ENCODE measurements at places on chromosomes 1 and 21. TPM values are rescaled to one million over a fixed set of nuclear protein-coding genes. Genes with fewer than 3 reads are reported as not detected.

The KPRP gene
- total RNA-seq = not detected

The PRDM16 gene
- total RNA-seq = 21.3 TPM

The AQP10 gene
- 0.64 TPM for total RNA-seq

The C1orf50 gene
- 4.4 TPM for total RNA-seq

The CD160 gene
- total RNA-seq = 0.21 TPM

The LCE3A gene
- not detected for total RNA-seq

The ITLN2 gene
- total RNA-seq = 1.6 TPM

The FOXE3 gene
- total RNA-seq = not detected

The TMEM125 gene
- 228 TPM for total RNA-seq

The ECM1 gene
- 20.0 TPM for total RNA-seq

The APOBEC4 gene
- total RNA-seq = 3.3 TPM

DNA sequence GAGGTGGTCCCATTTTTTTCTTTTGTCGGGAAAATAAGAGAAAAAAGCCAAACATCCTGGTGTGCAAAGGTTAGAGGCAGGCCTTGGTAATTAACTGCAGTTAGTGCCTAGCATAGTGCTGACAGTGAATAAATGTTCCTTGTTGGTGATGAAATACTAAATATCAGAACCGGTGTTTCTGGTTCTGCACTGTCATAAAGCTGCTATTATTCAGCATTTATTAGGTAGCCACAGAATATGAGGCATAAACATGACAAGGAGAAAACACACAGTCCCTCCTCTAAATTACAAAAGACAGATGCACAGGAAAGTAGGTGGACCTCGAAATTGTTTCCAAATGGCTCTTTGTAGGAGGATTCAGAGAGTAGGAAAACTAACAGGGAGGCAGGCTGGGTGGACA, 122.0 kb upstream of the ADGRL2 start:
- peaks cover 20% of the 10 kb centered on the region for H3K4me1 ChIP-seq
- DNase-seq = no peak
- H3K36me3 ChIP-seq = no peaks in the 10 kb centered on the region
- no peaks in the 10 kb centered on the region for H3K27me3 ChIP-seq
- no peak overlapping the region for H3K4me3 ChIP-seq

GRCh38 chr1:231134624-231135023, 27.2 kb upstream of the TRIM67 start:
- no peaks in the 10 kb centered on the region for H3K27me3 ChIP-seq
- no peaks in the 10 kb centered on the region for H3K4me1 ChIP-seq
- H3K27ac ChIP-seq = no peak overlapping the region
- H3K4me3 ChIP-seq = no peak overlapping the region
- DNase-seq = no peak
- no peaks in the 10 kb centered on the region for H3K36me3 ChIP-seq

- H3K36me3 ChIP-seq = peaks cover 7% of the 10 kb centered on the region
- H3K4me1 ChIP-seq = no peaks in the 10 kb centered on the region
- H3K27me3 ChIP-seq = no peaks in the 10 kb centered on the region
- no peak overlapping the region for H3K4me3 ChIP-seq
- no peak for DNase-seq
Measured at GRCh38 chr1:51829058-51829457, 49.5 kb downstream of the NRDC start.

DNA sequence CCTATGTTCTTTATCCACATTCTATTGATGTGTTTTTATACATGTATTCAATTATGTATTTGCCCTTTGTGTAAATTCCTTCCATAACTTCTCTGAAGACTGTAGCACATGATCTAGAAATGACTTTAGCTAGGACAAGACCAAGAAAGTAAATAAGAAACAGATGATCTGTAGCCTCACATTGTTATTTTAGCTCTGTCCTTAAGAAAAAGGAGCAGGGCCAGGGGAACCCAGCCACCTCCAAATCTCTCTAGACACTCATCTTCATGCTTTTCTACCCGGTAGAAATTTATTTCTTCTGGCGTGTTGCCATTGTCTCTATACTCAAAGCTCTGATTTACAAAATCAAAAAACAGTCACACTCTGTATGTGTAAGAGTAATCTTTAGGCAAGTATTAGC, 27.1 kb downstream of the CDC7 start:
- H3K4me3 ChIP-seq = no peak overlapping the region
- no peaks in the 10 kb centered on the region for H3K36me3 ChIP-seq
- H3K27me3 ChIP-seq = no peaks in the 10 kb centered on the region
- DNase-seq = no peak
- peaks cover 10% of the 10 kb centered on the region for H3K4me1 ChIP-seq
- no peak overlapping the region for H3K27ac ChIP-seq

DNA sequence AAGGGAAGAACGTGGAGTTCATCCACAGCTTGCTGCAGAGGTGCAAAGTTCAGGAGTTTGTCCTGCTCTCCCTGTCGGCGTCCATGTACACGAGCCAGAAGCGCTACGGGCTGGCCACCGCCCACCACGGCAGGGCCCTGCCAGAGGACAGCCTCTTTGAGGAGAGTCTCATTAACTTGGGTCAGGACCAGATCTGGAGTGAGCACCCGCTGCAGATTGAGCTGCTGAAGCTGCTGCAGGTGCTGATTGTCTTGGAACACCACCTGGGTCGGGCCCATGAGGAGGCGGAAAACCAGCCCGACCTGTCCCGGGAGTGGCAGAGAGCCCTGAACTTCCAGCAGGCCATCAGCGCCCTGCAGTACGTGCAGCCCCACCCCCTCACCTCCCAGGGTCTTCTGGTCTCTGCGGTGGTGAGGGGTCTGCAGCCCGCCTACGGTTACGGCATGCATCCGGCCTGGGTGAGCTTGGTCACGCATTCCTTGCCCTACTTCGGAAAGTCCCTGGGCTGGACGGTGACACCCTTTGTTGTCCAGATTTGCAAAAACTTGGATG, 73.8 kb upstream of the MORC3 start:
- H3K27me3 ChIP-seq = no peaks in the 10 kb centered on the region
- peaks cover 23% of the 10 kb centered on the region for H3K36me3 ChIP-seq
- peak; percentile 47 for DNase-seq
- H3K4me3 ChIP-seq = no peak overlapping the region

DNA sequence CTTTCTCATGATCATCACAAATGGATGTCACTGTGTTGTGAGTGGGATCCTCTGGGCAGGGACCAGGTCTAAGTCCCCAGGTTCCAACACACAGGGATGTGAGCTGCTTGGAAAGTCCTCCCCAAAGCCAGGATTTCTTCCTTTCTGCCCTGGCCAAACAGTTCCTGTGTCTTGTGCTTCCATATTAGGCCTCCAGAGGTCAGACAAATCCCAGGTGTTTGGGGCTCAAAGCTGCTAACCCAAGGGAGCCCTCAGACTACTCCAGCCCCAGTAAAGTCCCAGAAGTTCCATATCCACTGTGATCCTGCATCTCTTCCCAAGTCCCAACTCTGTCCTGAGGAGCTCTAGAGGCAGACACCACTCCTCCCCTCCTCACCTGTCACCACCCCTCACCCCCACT, 27.7 kb upstream of the MAGOH start:
- no peak overlapping the region for H3K4me3 ChIP-seq
- no peak overlapping the region for H3K27ac ChIP-seq
- DNase-seq = peak; percentile 13
- no peaks in the 10 kb centered on the region for H3K4me1 ChIP-seq
- no peaks in the 10 kb centered on the region for H3K36me3 ChIP-seq
- no peaks in the 10 kb centered on the region for H3K27me3 ChIP-seq

DNA sequence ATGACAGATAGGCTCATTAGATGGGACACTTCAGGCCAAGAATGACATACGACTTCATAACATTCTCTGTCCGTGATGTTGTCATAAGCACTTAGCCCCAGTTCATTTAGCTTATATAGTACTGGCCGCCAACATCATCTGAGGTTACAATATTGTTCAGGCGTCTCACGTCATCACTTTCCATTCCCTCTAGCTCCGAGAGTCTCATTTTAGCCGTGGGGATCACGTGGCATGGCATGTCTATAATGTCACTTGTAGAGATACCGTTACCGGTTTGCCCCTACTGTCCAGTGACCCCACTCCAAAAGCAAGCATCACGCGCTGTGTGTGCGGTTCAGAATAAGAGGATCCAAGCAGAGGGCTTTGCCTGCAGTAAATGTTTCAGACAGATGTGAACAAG, 34.6 kb upstream of the HEATR1 start:
- no peaks in the 10 kb centered on the region for H3K27me3 ChIP-seq
- no peak for DNase-seq
- H3K27ac ChIP-seq = peak overlapping the region; percentile 23
- no peaks in the 10 kb centered on the region for H3K36me3 ChIP-seq
- no peaks in the 10 kb centered on the region for H3K4me1 ChIP-seq
- H3K4me3 ChIP-seq = no peak overlapping the region

DNA sequence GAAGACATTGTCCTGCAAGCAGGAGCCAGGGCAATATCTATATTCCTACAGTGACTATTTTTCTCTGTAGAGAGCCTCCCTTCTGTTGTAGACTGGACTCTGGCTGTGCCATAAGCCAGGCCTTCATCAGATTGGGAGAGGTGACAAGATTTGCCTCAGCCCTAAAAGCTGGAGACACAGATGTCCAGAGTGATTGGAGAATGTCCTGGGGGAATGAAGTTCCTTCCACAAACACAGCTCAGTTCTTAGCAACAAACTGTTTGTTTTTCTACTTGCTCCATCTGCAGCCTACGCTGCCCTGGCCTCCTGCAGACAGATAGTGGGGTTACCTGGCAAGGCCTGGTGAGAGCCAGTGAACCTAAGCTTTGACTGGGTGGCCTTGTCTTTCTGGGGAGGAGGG, 29.9 kb upstream of the SNX27 start:
- no peak for DNase-seq
- H3K36me3 ChIP-seq = no peaks in the 10 kb centered on the region
- H3K27ac ChIP-seq = no peak overlapping the region
- H3K4me1 ChIP-seq = no peaks in the 10 kb centered on the region

DNA sequence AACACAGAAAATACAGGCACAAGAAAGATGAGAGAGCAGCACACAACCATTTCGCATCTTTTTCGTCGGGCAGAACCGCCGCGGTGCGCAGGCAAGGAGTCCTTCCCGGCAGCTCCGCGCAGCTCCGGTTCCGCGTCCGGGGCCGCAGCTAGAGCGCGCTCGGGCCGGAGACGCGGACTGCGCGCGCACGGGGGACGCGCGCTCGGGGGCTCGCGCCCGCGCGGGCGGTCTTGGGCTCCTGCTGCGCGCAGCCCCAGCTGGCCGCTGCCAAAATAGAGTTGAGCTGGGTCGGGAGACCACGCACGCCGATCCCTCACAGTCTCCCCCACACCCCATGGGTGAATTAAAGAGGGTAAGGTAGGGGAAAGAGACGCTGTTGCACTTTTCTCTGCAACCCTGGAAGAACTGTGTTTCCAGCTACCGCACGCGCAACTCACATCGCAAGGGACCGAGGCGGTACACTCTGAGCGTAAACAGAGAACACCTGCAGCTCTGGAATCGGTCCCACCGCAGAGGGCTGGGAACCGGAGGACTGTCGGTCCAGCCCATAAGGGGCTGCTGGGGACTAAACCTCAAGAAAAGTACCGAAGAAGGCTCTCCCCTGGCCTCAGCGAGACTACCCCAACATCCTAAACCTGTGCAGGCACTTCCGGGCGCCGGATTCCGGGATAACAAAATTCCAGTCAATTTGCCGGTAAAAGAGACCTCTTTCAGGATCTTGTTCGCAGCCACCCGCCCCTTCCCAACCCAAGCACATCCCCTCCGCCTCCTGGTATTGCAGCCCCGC, 1.7 kb downstream of the NR5A2 start:
- H3K36me3 ChIP-seq = no peaks in the 10 kb centered on the region
- DNase-seq = peak; percentile 65
- peak overlapping the region; percentile 48 for H3K4me3 ChIP-seq
- peak overlapping the region; percentile 39 for H3K27ac ChIP-seq
- no peaks in the 10 kb centered on the region for H3K27me3 ChIP-seq

- no peaks in the 10 kb centered on the region for H3K36me3 ChIP-seq
- DNase-seq = no peak
- no peak overlapping the region for H3K4me3 ChIP-seq
- H3K27me3 ChIP-seq = no peaks in the 10 kb centered on the region
- no peaks in the 10 kb centered on the region for H3K4me1 ChIP-seq
Measured at GRCh38 chr1:116170721-116171589, 59.8 kb downstream of the MAB21L3 start.

- DNase-seq = no peak
- no peak overlapping the region for H3K27ac ChIP-seq
- no peaks in the 10 kb centered on the region for H3K36me3 ChIP-seq
- no peak overlapping the region for H3K4me3 ChIP-seq
Measured at GRCh38 chr1:22217811-22218460, 75.0 kb upstream of the WNT4 start.

DNA sequence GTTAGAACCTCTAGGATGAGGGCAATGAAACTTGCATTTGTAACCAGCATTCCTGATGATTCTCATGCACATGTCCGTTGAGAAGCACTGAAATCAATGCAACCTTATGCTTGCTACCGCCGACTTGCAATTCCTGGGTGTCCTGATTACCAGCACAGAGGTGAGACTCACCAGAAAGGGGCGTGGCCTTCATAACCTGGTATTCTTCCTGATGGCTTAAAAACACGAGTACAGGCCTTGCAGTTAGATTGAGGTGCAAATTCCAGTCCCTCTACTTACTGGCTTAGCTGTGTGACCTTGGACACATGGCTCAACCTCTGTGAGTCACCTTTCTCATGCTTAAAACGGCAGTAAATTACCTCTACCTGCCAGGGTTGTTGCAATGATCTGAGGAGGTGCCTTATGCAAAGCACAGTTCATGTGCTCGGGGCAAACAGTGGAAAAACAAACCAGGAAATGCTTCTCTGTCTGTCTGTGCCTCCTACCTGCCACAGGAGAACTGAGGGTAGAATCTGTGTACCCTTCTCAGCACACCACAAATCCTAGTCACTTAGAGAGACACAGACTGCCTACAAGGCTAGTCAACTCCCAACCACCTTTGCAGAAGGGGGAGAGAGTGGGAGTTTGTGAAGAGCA, 39.1 kb upstream of the ECE1 start:
- no peaks in the 10 kb centered on the region for H3K27me3 ChIP-seq
- H3K36me3 ChIP-seq = peaks cover 3% of the 10 kb centered on the region
- peaks cover 20% of the 10 kb centered on the region for H3K4me1 ChIP-seq
- no peak overlapping the region for H3K27ac ChIP-seq
- no peak for DNase-seq

DNA sequence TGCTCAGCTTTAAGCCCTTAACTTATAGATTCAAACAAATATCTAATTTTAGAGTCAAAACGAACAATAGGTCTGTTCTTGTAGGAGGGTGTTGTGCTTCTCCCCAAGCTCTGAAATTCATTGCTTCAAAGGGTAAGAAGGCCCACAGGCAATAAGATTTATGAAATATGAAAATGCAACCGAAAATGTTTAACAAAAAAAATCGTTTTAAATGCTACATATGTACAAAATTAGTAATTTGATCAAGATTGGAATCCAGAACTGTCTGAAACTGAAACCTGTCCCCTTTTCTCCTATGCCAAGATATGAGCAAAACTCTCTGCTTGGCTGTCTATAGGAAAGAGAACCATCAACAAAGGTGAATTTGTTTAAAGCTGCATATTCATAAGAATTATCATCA, 534.3 kb downstream of the PLPP3 start:
- H3K36me3 ChIP-seq = no peaks in the 10 kb centered on the region
- no peaks in the 10 kb centered on the region for H3K27me3 ChIP-seq
- no peak for DNase-seq
- H3K4me3 ChIP-seq = no peak overlapping the region
- H3K27ac ChIP-seq = no peak overlapping the region
- H3K4me1 ChIP-seq = no peaks in the 10 kb centered on the region

All from lung (tissue), 17 donors.